Upper lobe of left lung (tissue), 6 donors: ENCODE measurements at places on chromosomes 2 and 18. TPM values are rescaled to one million over a fixed set of nuclear protein-coding genes. Genes with fewer than 3 reads are reported as not detected.

GRCh38 chr2:441258-442022 is 153.5 kb upstream of the ALKAL2 start:
- H3K27ac ChIP-seq = peak overlapping the region; percentile 70
- no peaks in the 10 kb centered on the region for H3K36me3 ChIP-seq
- no peaks in the 10 kb centered on the region for H3K27me3 ChIP-seq
- no peak overlapping the region for H3K4me3 ChIP-seq

DNA sequence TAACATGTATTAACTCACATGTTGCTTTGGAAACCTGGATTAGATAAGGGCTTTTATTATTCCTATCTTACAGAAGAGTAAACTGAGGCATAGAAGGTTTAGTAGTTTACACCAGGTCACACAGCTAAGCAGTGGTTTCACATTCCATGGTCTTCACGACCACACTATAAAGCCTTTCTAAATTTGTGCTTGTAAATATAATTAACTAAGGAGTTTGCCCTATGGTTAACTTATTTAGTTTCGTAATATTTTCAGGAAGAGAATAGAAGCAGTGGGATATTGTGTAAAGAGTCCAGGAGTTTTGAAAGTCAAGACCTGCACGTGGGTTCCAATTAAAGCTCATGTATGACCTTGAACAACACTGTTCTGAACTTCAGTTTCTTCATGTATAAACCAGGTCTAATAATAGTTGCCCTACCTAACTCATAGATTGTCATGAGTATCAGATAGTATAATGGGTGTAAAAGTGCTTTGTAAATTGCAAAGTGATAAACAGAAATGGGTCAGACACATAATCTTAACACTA is 19.5 kb upstream of the SOS1 start:
- no peak for DNase-seq
- H3K4me1 ChIP-seq = peaks cover 13% of the 10 kb centered on the region
- H3K36me3 ChIP-seq = no peaks in the 10 kb centered on the region

DNA sequence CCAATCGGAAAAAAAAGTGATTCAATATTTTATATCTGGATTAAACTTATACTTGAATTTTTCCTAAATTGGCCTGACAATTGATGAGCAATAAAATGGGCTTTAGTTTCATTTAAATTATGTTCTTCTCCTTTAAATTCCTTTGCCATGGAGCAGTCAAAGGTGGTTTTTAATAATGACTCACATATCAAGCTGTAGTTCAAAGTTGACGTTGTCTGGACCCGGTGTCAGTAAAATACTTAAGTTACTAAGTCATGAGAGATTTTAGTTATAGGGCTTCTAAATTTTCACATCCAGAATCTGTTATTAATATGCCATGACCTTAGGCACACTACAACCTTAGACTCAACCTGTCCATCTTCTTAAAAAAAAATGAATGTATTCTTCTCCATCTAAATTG is 62.5 kb downstream of the CDH2 start:
- no peak overlapping the region for H3K27ac ChIP-seq
- H3K27me3 ChIP-seq = no peaks in the 10 kb centered on the region
- no peaks in the 10 kb centered on the region for H3K4me1 ChIP-seq
- no peak overlapping the region for H3K4me3 ChIP-seq
- no peak for DNase-seq
- H3K36me3 ChIP-seq = no peaks in the 10 kb centered on the region

DNA sequence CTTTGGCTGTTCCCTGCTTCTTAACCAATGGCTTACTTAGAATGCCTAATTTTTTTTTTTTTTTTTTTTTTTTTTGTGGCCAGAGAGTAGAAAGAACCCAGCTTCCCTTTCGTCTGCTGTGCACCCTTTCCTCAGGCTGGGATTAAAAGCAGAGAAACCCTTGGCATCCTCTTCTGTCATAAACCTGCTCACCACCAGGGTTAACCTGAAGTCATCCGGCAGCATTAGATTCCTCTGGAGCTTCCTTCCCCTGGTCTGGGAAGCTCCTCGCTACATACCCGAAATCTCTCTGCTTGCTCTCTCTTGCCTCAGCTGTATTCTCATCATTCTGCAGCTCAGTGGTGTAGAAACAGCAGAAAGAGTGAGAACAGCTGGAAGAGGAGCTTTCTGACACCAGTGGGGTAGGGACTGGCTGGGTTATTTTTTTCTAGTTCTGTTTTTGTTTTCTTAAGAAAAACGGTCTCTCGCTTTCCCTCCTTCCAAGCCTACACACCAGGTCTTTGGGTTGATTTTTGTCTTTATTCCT is 339.0 kb upstream of the MEIS1 start:
- H3K4me1 ChIP-seq = no peaks in the 10 kb centered on the region
- H3K27ac ChIP-seq = no peak overlapping the region
- no peak for DNase-seq
- H3K4me3 ChIP-seq = no peak overlapping the region
- no peaks in the 10 kb centered on the region for H3K27me3 ChIP-seq
- no peaks in the 10 kb centered on the region for H3K36me3 ChIP-seq

The DRC1 gene
- 27.4 TPM for total RNA-seq

The RASGRP3 gene
- total RNA-seq = 11.0 TPM

The MSH6 gene
- 28.6 TPM for total RNA-seq

The SERPINB13 gene
- not detected for total RNA-seq

The GPBAR1 gene
- 4.6 TPM for total RNA-seq
